ENCODE measurements at places on chromosomes 4 and X.

- peak; percentile 51 for DNase-seq
These were observed 89.6 kb upstream of the MAD2L1 start for GRCh38 chr4:120156120-120156718.

DNA sequence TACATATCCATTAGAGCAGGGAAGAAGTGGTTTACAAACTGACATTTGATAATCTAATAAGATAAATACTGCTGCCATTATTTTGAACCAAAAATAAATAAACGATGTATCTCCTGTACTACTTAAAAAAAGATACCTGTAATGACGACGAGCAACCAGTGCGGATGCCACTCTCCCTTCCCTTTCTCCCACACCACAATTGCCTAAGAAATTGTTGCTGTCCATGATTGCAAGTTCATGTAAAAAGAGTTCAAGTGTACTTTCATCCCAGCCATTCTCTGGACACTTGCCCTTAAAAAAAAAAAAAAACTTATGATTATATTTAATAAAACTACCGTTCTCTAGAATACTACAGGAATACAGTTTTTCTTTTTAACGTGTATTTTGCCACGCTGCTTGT is 1.4 kb downstream of the SEPSECS start:
- DNase-seq: no peak

DNA sequence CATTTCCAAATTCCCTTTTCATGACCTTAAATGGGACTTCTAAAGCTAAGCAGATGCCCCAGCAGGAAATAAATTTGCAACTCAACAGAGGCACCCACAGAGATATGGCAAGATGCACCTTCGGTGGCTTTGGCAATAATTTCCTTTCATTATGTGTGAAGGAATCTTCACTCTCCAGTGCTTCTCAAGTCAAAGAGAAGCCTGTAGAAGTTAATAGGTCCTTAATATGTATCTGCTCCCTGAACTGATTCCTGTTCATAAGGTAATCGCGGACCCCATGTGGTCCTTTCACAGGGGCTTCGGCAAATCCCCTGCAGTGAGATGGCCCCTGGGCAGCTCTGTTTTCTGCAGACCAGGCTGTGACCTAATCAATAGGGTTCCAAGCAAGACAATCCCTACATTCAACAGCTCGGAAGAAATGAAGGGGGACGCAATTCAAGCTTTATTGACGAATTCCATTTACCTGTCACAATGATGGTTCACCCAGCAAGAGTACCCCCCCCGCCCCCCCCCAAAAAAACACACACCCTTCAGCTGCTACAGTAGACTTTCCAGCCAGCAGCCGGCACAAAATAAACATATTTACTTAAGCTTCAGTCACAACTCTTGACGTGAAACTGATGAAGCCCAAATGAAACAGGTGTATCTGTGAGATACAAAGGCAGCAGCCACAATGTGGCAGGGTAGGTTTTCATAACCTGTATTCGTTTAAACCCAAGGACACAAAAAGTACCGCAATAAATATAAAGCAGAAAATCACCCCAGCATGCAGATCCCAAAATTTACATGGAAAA is 35.3 kb downstream of the FAT1 start:
- DNase-seq: no peak

DNA sequence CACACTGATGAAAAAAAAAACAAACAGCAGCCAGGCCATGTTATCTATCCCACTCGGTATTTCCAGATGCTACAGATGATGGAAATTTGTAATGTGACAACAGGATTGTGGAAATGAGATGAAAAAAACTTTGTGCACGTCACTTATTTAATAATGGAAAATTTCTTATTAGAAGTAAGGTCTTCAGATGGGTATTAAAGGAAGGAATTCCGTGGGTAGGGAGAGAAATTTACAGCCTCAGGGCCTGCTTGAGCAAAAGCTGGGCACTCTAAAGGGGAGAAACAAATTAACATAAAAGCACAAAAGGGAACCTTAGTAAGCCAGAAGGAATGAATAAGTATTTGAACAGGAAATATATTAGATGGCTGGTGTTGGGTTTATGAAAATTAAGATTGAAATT is 4.2 kb upstream of the PKD2 start:
- DNase-seq: no peak

GRCh38 chr4:187576751-187577150 is 418.8 kb upstream of the ZFP42 start:
- DNase-seq: no peak

DNA sequence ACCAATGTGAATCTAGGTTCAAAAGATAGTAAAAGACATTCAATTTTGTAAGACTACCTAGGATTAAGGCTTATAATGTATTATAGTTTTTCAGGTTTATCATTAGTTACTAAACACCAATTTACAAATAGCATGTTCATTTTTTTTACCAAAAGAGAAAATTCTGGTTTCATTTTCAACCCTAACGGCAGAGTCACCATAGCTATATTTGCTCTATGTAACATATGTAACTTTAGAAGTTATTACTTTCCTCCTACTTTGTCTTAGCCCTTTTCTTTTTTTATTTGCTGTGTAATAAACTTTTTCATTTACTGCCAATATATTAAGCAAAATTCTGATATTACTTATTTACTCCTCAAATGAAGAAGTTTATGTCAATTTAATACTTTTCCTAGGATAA is 639.6 kb downstream of the ARAP2 start:
- no peak for DNase-seq

GRCh38 chr4:168433571-168433970 is 46.7 kb downstream of the DDX60L start:
- no peak for DNase-seq

DNA sequence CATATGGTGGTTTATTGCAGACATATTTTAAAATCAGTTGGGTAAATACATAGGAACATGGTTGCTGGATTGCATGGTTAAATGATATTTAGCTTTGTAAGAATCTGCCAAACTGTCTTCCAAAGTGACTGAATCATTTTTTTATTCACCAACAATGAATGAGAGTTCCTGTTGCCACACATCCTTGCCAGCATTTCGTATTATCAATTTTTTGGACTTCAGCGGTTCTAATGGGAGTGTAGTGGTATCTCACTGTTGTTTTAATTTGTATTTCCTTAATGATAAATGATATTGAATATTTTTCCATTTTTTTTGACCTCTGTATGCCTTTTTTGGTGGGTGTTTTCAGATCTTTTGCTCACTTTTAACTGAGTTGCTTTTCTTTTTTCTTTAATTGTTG is 1.4 kb upstream of the MTHFD2L start:
- DNase-seq: no peak

DNA sequence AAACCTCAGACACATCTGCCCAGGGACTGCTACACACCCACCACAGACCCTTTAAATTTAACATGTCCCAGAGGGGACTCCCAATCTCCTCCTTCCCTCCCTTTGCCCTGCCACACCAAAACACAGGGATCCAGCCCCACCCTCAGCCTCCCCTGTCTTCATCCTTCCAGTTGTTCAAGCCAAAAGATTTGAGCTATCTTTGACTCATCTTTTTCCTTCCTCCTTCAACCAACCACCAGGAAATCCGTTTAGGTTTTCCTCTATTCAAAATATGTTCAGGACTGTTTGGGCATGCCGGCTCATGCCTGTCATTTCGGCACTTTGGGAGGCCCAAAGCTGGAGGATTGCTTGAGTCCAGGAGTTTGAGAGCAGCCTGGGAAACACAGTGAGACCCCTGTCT is 6.9 kb upstream of the STK32B start:
- no peak for DNase-seq

DNA sequence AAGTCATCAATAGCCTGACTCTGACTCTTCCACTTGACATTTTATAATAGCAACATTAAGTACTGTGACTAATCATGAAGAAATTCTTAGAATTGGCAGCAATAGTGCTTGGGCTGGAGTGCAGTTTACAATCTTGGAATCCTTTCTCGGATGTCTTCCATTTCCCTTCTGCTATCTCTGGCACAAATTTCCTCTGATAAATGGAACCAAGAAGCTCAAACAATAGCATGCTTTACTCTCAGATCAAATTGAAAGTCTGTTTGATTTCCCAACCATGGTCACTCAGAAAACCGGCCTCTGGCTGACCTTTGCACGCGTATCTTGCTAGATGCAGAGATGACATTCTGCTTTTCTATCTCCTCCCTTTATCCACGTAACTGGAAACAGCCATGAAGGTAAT is 99.0 kb upstream of the SPANXC start:
- peak; percentile 22 for DNase-seq

GRCh38 chr4:14615671-14616070 is 386.6 kb upstream of the CPEB2 start:
- no peak for DNase-seq

DNA sequence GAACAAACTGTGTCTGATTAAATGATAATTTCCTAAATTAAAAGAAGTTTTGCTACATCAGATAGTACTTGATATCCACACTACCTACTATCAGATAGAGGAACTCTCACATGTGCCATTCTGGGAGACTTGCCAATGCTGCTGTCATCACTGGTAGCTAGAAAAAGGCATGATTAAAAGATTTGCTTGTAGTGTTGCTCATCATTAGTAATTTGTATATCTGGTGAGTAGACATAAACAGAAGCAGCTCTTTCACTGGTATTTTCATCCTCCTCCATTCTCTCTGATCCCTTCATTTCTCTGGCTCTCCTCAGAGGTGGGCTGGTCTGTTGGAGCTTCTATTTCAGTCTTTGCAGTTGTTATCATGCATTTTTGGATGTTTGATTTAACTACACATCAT is 56.0 kb downstream of the SPRY1 start:
- DNase-seq: peak; percentile 42

DNA sequence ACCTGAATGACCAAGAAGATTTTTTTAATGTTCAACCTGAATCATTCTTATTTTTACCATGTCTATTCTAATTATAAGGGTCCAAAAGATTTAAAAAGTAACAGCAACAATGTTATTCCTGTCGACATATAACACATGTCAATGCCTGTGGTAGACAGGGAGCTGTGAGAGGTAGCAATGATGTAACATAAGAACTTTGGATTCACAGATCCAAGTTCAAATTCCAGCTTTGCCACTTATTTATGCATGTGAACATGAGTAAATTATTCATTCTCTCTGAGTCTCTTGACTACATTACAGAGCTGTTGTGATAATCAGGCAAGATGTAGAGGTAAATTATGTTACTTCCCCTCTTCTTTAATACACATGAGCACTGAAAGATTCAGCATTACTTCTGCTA is 54.5 kb downstream of the KLHL8 start:
- DNase-seq: no peak

DNA sequence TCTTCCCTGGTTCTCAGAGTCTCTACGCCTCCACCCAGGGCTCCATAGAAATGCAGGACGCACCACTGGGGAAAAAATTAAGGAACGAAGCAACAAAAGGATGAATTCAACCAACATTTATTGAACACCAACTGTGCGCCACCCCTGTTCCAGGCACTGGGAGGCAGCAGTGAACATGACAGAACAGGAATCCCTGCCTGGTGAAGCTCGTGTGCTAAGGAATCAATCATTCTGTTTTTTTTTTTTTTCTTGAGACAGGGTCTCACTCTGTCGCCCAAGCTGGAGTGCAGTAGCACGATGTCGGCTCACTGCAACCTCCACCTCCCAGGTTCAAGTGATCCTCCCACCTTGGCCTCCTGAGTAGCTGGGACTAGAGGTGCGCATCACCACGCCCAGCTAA is 1.9 kb upstream of the FTSJ1 start:
- no peak for DNase-seq

- DNase-seq: no peak
These were observed 400.6 kb downstream of the PABPC4L start for GRCh38 chr4:133800966-133801365.

- DNase-seq: peak; percentile 2
These were observed 2.5 kb upstream of the USP27X start for GRCh38 chrX:49876750-49877149.

GRCh38 chr4:82713856-82714255 is 84.7 kb downstream of the SCD5 start:
- DNase-seq: no peak

DNA sequence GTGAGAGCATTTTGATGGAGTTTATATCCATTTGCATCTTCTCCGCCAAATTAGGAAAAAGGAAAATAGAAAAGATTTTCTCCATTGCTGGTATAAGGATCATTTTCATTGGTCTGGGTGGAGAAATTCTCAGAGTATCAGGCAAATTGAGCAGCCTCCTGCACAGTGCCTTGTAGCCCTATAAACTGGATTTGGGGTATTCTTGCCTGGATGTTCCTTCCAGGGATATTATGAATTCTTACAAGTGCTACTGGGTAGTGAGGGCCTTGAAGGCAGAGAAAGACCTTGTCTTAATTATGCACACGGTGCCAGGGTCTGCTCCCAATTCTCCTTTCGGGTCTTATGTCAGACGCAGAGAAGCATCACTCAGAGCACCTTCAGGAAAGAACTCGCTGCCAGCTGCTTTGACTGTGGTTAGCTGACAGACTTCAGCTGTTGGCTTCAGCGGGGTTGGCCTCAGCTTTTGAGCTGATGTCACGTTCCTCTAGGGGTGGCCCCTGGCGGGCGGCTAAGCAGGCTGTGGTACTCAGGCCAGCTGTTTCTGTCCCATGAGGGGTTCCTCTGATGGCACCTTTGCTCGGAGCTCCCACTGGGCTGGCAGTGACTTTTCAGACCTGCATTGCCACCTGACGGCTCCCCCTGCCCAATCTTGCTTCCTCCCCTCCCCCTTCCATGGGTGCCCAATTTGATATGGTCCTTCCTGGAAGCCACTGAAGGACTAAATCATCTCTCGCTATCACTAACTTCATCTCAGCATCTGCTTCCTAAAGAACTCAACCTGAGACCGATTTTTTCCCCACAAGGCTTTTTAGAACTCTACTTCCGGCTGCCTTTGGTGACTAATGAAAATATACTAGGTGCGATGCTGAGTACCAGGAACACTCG is 519.5 kb downstream of the BCOR start:
- no peak for DNase-seq

DNA sequence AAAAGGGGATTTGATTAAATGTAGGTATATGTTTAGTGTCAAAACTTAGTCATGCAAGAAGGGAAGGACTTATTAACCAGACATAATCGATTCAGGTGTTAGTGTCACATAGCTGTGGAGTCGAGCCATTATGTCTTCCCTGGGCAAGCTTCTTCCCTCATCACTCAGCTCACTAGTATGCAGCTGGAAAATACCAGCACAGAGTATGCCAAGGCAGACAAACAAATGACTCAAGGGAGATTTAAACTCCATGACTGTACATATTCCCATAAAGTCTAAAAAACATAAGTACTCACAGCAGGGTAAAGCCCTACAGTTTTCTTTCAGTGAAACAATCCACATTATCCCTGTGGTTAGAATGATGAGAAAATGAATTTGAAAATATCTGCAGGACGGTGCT is 304.5 kb downstream of the CBLL2 start:
- peak; percentile 3 for DNase-seq

GRCh38 chrX:23779025-23779424 is 3.9 kb upstream of the SAT1 start:
- DNase-seq: no peak

GRCh38 chr4:128427832-128428366 is 140.3 kb upstream of the PGRMC2 start:
- peak; percentile 50 for DNase-seq

DNA sequence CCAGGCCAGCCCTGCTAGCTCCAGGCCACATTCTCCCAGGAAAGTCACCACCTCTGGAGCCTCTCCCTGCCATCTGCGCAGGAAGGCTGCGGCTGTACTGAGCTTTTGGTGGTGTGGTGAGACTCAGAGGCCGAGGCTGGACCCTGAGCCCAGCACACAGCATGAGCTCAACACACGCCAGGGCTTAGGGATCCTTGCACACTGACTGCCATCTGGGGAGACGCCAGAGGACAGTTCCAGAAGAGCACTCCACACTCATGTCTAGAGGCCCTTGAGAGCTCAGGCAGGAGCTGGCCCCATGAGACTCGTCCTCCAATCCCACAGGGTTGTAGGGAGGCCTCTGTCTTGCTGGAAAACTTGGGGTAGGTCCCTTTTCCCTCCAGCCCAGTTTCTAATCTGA is 40.6 kb downstream of the ABLIM2 start:
- no peak for DNase-seq

Measured in retinal pigment epithelial cell (primary cell).